Activated naive CD8-positive, alpha-beta T cell treated with anti-CD3 and anti-CD28 coated beads, Interleukin-2, amount 50 U/mL, for 16 hours (primary cell): ENCODE measurements at places on chromosomes 7 and 10.

DNA sequence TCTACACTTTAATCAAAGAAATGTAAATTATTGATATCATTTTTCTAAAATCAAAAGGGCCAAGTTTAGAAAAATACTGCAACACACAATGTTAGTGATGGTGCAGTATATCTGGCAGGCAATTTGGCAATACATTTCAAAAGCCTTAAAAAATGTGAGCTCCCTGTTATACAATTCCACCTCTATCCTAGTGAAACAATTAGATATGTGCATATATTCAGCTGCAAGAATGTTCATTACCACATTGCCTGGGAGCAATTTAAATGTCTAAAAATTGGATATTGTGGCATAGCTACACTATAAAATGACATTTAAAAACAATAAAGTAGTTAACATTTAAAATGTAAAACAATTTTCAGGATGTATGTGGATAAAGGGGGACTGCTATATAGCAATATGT is 10.1 kb upstream of the ERVW-1 start:
- no peak for DNase-seq

DNA sequence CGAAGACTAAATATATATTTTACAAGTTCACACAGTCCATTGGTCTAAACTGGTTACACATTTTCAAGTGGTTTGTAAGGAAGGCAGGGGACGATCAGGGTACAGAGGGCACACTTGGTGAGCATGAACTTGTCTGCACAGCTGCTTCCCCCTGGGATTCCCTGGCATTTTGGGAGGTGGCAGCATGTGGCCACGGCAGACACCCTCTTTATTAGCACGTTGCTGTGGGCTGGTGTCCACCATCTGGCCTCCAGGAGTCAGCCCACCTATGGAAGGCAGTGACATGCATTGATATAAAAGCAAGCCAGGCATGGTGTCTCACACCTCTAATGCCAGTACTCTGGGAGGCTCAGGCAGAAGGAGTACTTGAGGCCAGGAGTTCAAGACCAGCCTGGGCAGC is 350.2 kb downstream of the TYW1 start:
- DNase-seq, result no peak

DNA sequence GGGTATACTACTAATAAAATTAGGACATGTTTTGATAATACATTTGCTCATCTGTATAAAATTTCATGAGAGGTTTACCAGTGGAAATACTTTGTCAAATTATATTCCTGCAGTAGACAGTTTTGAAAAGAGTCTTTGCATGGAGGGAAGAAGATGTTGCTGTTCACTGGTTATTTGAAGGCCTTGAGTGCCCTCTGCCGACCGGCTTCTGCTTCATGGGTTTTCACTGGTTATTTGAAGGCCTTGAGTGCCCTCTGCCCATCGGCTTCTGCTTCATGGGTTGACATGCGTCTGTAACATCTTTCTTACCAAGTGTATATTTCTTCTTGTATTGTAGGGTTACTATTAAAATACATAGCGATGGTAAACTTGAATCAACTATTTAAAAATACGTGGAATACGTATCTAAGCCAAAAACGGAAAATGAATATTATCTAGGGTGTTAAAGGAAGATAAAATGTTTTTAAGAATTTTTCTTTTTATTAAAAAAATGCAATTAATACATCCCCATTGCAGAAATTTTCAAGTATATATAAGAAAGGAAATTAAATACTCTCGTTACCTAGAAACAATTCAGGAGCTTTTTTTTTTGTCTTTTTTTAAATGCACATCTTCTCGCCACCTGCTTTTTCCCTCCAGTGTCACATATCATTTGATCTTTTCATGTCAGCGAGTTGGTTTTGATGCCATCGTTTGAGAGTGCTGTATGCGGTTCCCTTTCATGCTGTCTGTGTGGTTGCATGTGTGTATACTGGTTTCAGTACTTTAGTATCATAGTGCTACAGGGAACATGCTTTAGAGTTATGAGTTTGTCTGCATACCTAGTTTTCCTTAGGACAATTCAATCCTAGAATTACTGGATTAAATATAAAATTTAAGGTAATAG is 73.4 kb downstream of the SHH start:
- no peak for DNase-seq

DNA sequence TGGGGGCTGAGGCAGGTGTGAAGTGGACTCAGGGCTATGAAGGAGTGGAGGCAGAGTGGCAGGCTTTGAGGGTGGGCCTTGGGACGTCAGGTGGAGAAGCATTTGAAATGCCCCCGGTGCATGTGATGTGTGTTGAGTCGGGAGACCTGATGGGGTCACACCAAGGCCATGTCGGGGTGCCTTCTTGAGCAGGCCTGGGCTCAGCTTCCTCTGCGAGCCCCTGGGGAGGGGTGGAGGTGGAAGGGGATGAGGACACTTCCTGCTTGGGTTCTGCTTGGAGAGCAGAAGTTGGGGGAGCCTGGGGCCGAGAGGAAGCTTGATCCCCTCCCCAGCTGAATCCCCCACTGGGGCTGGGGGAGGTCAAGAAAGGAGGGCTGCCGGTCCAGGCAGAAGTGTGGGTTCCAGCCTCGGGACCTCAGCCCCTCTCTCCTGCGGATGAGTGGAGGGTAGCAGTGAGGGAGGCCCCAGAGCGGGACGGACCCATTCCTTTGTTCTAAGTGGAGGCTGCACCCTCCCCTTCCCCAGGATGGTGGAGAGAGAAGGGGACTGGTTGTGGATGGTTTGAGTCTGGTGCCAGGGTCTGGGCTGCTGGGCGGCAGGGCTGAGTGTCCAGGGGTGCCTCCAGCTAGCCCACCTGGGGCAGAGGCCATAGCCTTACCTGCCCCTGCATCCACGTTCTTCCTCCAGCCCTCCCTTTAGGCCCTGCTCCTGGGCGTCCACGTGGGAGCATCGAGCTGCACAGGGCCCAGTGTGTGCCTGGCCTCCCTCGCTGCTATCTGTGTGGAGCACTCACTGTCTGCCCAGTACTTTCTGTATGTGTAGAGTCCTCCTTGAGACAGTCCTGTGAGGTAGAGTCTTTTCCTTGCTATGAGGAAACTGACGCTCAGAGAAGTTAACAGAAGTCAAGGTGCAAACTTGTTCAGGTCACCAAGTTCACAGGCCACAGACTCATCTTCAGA is 36.7 kb downstream of the PRF1 start:
- DNase-seq, result no peak

DNA sequence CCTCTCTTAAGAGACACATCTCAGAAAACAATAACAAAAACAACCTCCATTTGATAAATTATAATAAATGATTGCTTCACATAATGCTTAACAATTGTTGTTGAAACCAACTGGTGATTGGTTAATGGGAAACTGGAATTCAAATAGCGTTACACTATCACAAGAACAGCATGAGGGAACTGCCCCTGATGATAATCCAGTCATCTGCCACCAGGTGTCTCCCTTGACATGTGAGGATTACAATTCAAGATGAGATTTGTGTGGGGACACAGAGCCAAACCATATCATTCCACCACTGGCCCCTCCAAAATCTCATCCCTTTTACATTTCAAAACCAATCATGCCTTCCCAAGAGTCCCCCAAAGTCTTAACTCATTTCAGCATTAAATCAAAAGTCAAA is 375.9 kb downstream of the BMPER start:
- DNase-seq, result no peak

GRCh38 chr7:78970440-78970916 is 483.0 kb downstream of the MAGI2 start:
- DNase-seq, result no peak

GRCh38 chr7:151387161-151388006 is 22.5 kb downstream of the WDR86 start:
- no peak for DNase-seq

GRCh38 chr10:59229441-59229840 is 53.0 kb downstream of the PHYHIPL start:
- DNase-seq, result no peak

DNA sequence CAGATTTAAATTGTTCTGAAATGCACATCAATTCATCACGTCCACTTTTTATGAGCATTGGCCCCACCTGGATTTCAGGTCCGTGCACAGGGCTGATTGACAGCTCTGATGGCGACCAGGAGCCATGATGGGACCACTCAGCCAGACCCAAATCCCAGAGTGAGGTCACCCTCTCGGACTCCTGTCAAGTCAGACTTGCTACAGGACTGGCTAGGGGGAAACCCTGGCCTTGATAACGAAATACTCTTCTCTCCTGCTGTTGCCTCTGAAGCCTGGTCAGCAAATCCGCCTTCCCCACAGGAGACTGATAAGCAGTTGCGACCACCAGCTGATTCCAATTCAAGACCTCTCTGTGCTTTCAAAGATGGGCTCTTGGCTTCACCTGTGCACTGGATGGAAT is 76.4 kb downstream of the CARD11 start:
- no peak for DNase-seq

DNA sequence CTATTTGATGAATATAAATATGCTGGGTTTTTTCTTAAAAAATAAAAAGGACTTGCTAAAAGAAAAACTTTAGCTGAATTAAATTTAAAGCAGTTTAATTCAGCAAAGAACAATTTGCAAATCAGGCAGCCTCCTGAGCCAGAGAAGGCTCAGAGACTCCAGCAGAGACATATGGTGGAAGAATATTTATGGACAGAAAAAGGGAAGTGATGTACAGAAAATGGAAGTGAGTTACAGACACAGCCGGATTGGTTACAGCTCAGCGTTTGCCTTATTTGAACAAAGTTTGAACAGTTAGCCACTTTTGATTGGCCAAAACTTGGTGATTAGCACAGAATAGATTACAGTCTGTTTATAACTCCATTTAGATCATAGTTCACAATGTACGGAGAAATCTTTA is 110.3 kb downstream of the GAD2 start:
- DNase-seq, result no peak

DNA sequence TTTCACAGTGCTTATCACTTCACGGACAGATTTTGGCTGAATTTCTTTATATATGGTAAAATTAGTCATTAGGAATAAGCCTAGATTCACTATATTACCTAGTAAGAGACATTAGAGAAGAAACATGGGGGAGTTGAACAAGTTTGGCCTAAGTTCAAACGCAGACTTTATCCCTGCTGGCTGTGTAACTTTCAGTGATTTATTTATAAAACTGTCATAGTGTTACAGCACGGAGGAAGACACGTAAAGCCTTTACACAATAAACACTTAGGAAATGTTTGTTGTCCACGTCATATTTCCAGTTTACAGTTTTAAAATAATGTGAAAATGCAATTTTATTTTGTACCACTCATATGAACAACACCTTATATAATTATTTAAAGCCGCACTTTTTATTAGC is 661.5 kb downstream of the MAGI2 start:
- DNase-seq, result no peak

GRCh38 chr10:69218831-69219230 is 1.3 kb upstream of the HKDC1 start:
- no peak for DNase-seq

DNA sequence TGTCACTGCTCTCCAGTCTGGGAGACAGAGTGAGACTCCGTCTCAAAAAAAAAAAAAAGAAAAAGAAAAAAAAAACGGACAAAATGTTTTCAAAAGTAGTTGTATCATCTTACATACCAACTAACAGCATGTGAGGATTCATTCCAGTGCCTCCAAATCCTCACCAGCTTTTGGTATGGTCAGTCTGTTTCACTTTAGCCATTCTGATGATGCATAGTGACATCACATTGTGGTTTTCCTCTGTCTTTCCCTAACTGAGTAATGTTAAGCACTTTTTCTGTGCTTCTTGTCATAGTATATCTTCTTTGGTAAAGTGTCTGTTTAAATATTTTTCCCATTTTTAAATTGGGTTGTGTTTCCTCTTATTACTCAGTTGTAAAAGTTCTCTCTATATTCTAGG is 251.4 kb upstream of the CTBP2 start:
- DNase-seq, result no peak

GRCh38 chr7:152615031-152615741 is 60.8 kb downstream of the XRCC2 start:
- DNase-seq, result no peak

DNA sequence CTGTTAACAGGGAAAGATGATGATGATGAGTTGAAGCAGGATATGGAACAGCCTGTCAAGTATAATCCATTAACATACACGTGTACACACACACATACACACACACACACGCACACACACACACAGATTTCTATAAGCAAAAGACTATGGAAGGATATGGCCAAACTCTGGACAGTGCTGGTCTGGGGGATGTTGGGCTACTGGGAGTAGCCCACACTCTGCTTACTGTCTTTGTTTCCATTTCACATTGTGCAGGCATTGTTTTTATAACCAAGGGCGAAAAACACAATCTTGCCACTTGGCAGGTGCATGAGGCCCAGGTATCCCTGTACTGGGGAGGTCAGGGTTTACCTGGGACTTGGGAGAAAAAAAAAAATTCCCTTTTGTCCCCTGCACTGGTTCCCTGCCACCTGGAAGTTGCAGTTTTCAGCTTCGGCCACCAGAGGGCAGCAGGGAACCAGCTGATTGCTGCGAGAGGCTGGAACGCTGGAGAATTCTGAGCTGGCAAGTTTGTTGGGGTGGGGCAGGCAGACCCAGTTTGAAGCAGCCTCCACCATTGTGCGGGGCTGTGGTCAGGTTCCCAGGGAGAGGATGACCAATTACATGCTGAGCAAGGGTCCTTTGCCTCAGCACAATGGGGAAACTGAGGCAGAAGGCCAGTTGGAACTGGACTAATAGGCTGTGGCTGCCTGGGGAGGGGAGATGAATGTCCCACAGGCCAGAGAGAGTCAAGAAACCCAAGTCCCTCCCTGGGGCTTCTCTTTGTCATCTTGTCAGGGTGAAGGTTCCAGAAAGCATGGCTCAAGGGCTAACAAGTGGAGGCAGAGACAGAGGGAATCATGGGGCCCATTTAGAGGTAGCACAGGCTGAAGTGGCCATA is 27.3 kb downstream of the PPIF start:
- DNase-seq, result peak; percentile 62

DNA sequence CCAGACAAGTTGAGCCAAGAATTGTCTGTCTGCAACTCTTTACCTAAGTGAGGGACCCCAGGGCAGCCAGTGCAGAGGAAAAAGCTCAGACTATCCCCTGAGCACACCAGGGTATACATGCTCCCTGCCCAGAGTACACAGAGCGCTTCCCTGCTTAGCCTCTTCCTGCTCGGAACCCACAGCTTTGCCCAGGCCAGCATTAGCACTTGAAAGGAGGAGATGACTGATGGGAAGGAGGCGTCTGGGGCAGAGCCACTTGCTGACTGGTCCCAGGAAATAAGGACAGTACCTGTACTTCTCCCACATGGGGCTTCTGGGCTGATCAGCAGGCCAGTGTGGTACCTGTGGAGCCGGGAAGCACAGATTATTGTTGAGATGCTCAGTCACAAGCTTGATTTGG is 48.4 kb upstream of the TRIM8 start:
- no peak for DNase-seq
